ENCODE measurements at places on chromosomes 11 and 22.

DNA sequence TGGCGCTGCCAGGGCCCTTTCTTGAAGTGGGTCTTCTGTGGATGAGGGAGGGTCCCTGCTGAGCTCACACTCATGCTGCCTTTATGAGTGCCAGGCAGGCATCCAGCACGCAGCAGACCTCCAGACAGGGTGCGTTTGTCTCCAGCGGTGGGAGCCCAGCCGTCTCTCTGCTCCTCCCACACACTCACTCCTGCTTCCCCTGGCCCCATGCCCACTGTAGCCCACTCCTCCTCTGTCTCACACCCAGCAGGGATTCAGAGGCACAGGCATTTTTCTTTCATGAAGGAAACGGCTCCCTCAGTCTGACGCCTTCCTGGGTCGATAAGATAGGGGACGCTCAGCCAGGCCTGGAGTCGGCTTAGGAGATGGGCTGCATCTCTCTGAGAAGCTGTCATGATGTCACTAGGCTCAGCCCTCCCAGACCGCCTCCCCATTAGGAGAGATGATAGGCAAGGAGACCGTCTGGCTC is 183.9 kb upstream of the NCAM1 start:
- no peak for DNase-seq

- no peak for DNase-seq
Measured at GRCh38 chr22:42611051-42611450, 3.6 kb downstream of the POLDIP3 start.

- DNase-seq = no peak
Measured at GRCh38 chr11:61864814-61865775, 26.2 kb downstream of the FADS3 start.

GRCh38 chr11:67174311-67174710 is 55.2 kb downstream of the KDM2A start:
- no peak for DNase-seq

DNA sequence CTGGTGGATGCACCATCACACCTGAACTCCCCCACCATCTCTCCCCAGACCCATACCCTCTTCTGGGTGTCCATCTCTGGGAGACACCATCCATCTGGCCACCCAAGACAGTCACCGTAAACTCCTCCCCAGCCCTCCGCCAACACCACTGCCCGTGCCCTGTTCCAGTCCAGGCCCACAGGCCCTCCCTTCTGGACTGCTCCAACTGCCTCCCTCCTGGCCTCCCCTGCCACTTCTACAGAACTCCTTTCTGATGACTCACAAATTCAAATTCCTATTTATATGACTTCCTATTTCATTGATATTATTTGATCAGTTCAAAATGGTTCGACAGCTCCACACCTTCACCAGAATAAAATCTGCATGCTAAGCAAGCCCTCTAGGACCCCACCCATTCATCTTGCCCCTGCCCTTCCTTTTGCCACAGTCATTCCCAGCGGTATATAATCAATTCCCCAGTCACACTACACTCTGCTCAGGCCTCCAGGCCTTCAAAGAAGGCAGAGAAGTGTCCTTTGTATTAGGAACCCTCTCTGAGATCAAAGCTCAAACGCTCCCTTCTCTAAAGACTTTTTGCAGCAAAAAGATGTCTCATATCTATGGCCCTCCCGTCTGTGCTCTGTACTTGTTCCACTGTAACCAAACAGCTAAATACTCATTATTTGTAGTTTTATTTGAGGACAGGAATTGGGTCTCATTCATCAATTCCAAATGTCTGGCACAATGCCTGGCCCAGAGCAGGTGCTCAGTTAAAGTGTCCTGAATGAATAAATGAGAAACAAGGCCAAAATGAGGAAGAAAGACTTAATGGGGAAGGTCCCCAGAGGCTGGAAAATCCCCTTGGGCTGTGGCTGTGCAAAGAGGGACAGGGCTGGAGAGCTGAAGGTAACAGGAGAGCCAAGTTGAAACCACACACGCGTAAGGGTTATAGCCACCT is 29.0 kb downstream of the MYH9 start:
- no peak for DNase-seq

DNA sequence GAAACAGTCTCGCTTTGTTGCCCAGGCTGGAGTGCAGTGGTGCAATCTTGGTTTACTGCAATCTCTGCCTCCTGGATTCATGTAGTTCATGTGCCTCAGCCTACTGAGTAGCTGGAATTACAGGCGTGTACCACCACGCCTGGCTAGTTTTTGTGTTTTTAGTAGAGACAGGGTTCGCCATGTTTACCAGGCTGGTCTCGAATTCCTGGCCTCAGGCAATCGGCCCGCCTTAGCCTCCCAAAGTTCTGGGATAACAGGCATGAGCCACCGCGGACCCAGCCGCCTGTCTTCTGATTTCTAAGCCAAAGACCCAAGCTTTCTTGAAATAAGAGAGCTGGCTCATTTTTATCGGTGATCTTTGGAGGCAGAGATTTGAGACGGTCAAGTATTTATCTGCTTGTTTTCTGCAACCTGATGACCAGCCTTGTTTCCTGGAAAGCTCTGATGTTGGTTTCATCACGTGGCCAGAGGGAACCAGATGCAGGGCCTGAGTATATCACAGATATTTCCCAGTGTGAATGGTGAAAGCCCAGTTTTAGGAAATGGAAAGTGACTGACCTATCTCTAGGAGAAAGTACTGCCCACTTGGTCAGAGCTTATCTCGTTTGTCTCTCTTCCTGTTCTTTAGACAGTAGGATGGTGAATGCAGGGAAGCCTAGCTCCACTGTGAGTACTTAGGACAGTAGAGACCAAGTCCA is 5.7 kb upstream of the SIDT2 start:
- DNase-seq = no peak

DNA sequence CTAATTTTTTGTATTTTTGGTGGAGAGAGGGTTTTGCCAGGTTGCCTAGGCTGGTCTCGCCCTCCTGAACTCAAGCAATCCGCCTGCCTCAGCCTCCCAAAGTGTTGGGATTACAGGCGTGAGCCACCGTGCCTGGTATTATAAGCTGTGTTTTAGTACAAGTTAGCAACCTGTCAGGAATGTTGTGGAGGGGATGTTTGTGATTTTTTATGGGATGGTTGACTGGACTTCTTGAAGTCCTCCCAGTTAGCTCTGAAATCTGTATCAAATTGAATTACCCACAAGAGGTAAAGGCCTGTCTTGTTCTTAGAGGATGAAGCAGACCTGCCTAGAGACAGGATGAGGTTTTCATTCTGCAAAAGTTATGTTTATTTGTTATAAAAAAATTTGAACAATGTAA is 34.1 kb upstream of the IL18BP start:
- DNase-seq = no peak

DNA sequence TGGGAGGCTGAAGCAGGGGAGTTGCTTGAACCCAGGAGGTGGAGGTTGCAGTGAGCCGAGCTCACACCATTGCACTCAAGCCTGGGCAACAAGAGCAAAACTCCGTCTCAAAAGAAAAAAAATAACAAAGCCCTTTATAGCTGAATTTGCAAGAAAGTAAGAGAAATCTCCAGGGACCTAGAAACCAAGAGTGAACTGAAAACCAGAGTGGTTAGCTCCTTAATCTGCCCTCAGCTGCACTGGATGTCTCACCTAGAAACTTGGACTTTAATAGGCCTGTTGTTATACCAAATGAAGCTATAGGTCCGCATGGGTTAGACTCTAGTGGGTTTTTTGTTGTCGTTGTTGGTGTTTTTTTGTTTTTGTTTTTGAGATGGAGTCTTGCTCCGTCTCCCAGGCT is 4.1 kb downstream of the NEU3 start:
- DNase-seq = no peak

GRCh38 chr22:22155607-22156006 is 89.0 kb upstream of the VPREB1 start:
- DNase-seq = no peak

- peak; percentile 17 for DNase-seq
Measured at GRCh38 chr11:78564490-78565467, 9.9 kb downstream of the NARS2 start.

DNA sequence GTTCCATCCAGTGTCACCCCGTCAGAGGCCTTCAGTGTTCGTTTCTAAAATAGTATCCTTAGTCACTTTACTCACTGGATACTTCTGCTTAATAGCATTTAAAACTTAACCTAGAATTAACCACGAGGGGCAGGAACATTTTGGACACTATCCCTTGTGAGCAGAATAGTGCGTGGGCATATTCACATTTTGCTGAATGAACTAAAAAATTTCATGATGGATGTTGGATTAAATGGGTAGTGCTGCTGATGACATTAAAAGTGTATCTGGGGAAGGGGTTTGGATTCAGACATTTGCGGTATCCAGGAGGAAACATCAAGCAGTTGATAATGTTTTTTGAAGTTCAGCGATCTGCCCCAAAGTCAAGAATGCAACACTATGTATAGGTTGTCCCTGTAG is 750 bp upstream of the NAT10 start:
- no peak for DNase-seq

GRCh38 chr22:50232481-50233151 is 12.2 kb downstream of the TUBGCP6 start:
- no peak for DNase-seq
